ENCODE measurements at places on chromosomes 5 and 9.

DNA sequence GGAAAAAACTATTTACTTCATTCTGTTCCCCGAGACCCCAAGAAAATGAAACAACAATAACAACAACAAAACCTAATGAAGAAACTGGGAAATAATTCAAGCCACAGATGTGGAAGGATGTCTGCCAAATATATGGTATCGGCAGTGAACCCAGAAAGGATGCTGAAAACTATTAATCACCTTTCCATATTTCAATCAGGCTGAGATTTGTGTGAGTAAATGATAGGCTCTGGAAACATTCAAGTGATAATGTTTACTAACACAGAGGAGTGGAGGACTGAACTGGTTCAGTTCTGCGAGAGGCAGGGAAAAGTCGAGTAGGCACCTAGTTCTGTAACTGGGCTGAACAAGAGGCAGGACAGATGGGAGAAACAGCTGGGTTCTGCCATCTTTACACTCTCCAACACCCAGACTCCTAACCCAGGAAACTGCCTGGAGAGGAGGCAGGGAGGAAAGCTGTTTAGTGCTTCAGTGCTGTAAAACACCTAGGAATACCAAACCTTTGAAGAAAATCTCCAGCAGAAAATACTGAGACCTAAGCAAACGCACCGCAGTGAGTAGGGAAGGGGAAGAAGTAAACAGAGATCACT, 96.8 kb upstream of the GNA14 start:
- DNase-seq: no peak

DNA sequence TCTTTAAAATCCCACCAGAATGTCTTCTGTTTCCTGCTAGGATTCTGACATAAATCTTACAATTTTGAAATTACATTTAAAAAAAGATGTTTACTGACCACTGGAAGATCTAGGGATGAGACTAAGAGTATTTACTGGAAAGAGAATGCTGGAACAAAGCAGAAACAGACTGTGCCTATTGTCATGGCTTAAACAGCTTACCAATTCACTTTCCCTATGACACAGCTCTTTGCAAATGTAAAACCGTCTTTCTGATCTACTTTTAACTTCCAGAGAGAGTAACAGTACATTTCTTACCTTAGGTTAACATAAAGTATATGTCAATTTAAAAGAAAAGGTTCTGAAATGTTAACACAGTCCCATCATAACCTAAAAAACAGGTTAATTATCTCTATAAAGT, 10.7 kb downstream of the GIN1 start:
- DNase-seq: no peak

GRCh38 chr9:132562306-132562573, 20.2 kb upstream of the BARHL1 start:
- no peak for DNase-seq

DNA sequence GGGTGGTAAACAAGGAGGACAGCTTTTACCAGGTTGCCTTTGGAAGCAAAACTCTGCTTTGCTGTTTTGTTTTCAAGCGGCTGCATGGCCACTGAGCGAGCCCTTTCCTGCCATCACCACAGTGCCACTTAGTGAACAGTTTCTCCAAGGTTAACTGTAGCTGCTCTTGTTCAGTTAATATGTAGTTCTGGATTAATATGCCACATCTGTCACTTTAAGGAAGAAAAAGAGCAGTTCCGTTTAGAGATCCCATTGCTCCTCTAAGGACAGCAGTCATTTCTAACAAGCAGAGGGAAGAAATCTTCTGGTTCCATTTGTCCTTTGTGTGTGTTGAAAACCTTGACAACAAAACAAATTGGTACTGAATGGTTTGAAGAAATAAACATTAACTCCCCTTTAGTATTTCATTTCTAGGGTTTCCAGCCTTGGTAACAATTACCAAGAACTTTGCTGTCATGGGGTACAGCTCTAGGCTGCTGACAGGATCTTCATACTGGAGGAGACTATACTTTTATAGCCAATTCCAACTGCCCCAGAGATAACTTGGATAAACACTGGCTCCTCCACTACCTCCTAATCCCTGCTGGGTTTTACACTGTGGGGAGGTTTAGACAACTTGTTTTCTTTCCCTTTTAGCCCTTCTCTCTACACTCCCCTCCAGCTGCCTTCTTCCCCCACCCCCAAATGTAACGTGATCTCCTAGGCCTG, 10.3 kb upstream of the ABL1 start:
- no peak for DNase-seq

DNA sequence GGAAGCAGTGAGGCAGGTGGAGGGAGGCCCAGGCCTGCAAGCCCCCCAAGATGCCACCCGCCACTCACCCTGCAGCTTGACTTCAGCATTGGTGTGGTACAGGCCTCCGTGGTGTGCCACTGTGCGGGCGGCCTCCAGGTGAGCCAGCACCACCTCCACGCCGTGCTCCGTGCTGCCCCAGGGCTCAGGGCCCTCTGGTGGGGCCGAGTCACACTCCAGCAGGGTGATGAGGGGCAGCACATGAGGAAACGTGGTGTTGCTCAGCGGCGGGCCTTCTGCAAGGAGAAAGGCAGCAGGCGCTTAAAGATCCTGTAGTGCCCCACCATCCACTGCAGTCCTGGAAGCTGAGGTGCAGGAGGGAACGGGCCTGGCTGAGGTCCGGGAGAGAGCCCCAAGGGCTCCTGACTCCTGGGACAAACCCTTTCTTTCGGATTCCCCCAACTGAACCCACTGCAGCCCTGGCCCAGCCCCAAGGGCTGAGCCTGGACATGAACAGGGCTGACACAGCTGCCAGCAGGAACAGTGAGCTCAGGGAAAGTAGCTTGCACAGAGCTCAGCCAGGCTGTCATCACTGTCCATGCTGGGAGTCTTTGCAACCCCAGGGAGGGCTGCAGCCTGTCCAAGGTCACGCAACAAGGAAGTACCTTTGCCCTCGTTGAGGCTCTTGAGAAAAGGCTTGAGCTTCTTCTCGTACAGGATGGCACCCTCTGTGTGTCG, 4.7 kb upstream of the TOR2A start:
- DNase-seq: no peak

GRCh38 chr5:59007460-59008063, 424.7 kb downstream of the RAB3C start:
- peak; percentile 75 for DNase-seq

DNA sequence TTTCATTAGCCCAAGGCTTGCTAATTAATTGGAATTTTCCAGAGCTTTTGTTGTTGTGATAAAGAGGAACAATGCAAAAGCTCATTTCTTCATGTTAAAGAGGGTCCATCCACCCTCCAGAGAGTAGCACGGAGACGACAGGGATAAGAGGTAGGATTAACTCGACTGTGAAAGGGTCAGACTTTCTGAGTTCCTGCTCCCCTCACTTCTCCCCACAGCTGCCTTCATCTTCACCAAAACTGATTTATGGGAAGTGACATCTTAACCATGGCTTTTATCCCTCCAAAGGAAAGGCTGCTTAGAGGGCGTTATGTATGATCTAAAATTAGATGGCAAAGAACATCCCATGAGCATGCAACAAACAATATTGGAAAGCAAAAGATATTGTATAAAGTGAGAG, 135.5 kb downstream of the GLIS3 start:
- no peak for DNase-seq

DNA sequence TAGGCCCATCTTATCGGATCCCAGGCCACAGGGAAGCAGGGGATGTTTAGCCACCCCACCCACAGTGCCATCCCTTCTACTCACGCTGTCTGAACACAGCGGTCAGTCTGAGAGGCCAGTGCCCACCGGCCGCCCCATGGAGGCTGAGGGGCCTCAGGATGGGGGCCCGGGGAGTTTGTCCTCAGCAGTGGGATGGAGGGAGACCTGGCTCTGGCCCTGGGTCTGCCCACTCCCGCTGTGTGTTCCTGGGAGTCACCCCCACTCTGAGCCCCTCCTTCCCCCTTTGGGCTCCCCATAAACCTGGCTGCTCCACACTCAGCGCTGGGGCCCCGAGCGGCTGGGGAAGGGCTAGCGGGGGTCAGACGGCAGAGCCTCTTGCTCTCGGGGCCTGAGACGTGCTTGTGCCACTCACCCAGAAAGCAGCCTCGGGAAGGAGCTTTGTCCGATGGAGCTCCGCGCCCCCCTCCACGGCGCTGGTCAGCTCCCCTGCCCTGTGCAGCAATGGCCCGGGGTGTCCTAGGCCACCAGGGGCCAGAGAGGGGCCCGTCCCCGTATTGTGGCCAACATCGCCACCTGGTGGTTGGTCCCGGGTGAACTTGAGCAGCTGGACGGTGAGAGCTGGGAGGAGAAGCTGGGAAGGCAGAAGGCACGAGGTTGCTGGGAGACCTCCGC, 10.9 kb upstream of the LAMC3 start:
- DNase-seq: peak; percentile 83

DNA sequence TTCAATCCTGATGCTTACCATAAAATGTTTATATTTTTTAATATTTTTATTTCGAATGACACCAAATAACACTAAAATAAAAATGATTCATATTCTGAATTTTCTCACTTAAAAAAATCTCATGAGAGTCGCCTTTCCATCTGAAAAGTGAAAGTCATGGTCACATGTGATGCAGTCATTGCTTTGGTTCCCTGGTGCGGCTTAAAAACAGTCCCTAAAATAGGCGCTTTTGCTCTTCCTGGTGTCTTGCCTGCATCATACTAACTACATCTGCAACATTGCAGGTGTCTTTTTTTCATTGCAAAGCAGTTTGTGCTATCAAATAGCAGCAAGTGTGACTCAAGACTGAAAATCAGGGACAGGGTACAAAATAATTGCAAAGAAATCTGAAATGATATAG, 185.2 kb upstream of the NREP start:
- no peak for DNase-seq

DNA sequence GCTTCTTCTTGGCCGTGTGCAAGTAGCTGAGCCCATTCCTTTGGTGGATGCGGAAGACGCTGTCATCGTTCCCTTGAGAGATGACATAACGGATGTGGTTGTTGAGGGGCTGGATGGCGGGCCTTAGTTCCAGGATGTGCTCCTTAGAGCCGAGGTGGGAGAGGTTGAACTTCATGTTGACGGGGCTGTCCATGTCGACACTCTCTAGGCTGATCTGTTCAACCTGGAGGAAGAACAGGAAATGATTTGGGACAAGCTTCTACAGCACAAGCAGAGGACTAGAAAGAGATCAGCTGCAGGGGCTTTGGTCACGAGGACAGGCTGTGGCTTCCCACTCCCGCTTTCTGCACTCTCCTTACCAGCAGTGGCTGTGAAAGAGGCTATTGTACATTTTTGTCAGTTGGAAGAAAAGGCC, 176.0 kb downstream of the SLC12A2 start:
- DNase-seq: no peak

- no peak for DNase-seq
These were observed 21.8 kb upstream of the TRIM36 start for GRCh38 chr5:115191474-115192031.

DNA sequence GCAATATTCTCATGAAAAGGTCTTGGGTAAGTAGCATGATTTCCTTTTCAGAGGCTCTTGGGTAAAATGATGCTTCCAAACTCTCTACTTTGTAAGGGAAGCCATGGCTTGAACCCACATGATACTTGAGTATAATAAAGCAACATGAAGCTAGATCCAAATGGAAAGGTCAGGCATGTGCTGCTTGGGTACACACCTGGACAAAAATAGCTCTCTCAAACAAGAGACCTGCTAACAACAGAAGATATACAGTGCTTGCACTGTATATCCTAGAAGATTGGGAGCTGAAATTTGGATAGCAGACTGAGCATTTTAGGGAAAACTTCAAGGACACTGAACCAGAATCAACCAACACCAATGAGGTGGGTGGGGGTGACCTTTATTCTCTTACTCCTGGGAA, 40.2 kb downstream of the NMUR2 start:
- DNase-seq: no peak

- peak; percentile 88 for DNase-seq
These were observed 744 bp downstream of the TARS1 start for GRCh38 chr5:33441241-33442177.

DNA sequence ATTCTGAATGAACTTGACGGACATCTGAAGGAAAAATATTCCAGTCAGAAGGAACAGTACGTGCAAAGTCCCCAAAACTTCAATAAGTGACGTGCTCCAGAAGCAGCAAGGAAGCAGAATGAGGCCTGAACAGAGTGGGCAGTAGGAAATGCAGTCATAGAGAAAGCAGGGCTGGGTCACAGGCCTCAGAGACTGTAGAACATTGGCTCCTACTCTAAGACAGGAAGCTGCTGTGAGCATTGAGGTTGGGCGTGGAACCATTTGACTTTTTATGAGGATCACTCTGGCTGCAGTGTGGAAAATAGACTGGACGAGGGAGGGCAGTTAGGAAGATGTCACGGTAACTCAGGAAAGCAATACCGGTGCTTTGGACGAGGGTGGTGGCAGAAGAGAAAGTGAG, 64.0 kb downstream of the DOCK8 start:
- DNase-seq: no peak

DNA sequence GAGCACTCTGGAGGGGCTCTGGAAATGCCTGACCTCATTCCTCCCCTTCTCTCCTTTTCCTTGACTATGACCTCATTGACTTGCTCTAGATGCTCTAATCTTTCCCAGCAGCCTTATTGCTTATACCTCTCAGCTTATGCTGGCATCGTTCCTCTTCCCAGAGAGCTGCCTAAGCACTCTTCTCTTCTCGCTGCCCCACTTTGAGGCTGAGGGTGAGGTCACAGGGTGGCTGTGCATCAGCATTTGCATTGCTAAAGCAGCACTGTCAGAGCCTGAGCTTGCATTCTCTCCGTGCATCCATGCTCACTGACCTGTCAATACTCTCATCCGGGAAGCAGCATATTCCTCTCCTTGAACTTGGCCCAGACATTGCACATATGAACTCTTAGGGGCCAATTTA, 96.4 kb upstream of the NTRK2 start:
- DNase-seq: no peak

DNA sequence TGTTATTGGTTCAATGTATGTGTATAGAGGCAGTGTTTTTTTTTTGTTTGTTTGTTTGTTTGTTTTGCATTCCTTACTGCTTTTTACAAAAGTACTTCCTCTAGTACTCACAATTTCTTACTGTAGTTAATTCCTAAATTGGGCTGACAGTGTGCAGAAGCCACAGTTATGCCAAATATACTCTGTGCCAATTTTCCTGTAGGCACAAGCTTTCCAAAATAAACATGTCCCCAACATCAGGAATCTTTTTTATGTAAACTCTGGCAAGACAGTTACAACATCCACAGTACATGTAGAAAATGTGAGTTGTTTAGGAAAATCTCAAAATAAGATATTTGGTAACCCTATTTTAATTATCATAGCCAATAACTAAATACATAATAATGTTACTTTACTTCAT, 161.6 kb upstream of the TSLP start:
- DNase-seq: no peak

DNA sequence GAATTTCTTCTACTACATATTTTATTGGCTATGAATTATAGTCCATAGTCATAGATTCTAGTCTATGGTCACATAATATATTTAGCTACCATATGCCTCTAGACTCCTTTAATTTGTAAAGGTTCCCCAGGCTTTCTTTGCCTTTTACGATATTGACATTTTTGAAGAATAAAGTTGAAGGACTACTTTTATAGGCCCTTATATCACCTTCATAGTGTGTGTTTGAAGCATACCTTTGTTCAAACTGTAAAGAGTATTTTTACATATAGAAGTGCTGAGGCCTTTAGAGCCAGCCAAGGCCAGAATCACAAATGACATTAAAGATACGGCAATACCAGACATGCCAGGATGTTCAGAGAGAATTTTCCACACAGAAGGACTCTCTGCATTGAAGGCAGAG, 147.0 kb downstream of the GABRG2 start:
- no peak for DNase-seq

GRCh38 chr9:2809692-2810419, 34.0 kb downstream of the PUM3 start:
- DNase-seq: no peak

Measured in hematopoietic multipotent progenitor cell treated with erythropoietin and hydrocortisone succinate and interleukin-3 and kit ligand, for 6 days (in vitro differentiated cells).